ENCODE measurements at places on chromosomes 3 and 15.
A peak's percentile ranks its signal among the peaks of the same experiment; 100 is the strongest.

GRCh38 chr15:88894348-88894818, 961 bp downstream of the HAPLN3 start:
- DNase-seq, result peak; percentile 73

DNA sequence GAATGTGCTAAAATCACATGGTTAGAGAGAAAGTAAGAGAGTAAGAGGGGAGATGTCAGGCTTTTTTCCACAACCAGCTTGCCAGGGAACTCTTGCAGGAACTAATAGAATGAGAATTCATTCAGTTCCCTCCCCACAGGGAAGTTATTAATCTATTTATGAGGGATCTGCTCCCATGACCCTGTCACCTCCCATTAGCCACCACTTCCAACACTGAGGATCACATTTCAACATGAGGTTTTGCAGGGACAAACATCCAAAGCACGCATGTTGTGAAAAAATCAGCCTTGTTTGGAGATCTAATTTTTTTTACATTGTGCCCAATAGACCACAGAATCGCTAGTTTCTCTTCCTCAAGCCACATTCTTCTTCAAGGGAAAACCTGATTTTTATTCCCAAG, 904.0 kb downstream of the TBL1XR1 start:
- no peak for DNase-seq

GRCh38 chr15:81003097-81003350, 2.3 kb downstream of the TLNRD1 start:
- no peak for DNase-seq

DNA sequence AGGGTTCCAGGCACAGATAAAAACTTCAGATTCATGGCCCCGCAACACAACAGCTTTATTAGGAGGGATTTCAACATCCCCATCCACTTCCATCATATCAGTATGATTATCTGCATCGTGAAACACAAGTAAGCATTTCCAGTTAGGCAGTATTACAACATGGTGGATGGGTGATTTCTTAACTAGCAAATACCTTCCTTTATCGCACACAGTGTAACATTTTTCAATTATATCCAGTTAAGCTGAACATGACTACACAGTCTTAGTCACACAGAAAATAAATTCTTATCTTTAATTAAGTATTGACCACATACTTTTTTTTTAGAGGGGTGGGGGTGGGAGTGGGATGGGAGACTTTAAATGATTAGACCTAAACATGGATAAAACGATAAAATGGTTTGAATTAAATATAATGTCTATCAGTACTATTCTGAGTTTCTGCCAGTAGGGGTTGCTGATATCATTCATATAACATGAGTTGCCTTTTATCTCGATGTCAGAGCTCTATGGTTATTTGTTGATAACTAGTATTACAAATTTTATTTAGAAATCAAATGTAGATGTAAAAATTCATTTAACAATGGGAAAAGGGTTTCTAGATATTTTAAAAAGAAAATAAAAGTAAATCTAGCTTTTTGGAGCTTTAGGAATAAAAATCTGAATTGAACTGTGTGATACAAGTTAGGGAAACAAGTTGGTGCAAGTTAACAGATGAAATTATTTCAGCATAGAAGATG, 146.6 kb downstream of the TBL1XR1 start:
- no peak for DNase-seq

- no peak for DNase-seq
Measured at GRCh38 chr15:30997270-30997669, 5.8 kb upstream of the MTMR10 start.

- DNase-seq, result no peak
Measured at GRCh38 chr3:170632780-170633179, 46.9 kb upstream of the SLC7A14 start.

- DNase-seq, result no peak
Measured at GRCh38 chr3:184751204-184752040, 39.6 kb upstream of the MAGEF1 start.

DNA sequence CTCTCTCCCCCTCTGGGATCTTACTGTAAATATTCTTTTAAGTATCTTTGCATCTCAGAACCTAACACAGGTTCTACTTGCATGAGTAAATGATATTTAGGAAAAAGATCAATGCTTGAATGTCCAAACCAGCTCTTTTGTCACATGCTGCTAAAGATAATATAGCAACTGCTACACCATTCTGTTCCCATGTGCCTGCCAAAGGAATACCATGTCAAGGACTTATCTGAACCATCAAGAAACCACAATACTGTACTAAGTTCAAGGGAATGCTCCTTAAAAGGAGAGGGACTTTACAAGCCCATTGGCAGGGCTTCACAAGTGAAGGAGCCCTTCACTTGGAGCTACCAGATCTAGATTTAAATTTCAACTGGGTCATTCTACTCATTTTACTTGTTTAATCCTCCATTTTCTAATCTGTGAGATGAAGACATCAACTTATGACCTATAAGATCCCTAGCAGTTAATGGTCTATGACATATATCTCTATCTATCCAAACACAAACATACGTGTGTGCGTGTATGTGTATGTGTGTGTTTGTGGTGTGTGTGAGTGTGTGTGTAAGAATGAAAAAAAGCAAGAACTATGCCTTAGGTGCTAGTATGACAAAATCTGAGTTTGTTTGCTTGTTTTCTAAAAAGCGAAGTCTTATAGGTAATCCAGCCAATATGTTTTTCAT, 13.0 kb upstream of the SEC62 start:
- DNase-seq, result no peak

DNA sequence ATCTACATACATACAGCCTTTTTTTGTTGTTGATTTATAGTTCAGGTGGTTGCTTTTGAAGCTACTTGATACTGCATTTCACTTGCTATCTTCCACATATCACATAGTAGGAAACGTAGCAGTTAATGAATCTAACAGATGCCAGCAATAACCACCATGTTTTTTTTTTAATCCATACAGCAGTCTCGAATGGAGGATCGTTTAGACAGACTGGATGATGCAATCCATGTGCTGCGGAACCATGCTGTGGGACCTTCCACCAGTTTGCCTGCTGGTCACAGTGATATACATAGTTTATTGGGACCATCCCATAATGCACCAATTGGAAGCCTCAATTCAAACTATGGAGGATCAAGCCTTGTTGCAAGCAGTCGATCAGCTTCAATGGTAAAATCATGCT, 123.2 kb upstream of the CGNL1 start:
- no peak for DNase-seq

DNA sequence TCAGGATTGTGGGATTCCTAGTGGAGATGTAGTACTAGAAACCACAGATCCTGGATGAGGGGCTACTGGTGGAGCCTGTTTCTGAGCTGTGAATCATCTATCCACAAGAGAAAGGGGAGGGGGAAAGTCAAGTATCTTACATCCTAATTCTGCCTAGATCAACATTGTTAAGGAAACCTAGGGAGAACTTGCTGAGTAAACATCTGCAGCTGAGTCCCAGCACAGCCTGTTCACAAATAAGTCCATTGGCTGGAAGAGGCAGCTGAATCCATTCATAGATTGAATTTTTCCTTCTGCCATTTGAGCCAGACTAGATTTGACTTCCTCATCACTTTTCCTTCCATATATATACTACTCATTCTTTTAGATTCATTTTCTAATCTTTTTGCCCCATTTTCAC, 460.5 kb downstream of the TUSC7 start:
- DNase-seq, result no peak

- DNase-seq, result peak; percentile 33
Measured at GRCh38 chr15:67883234-67883773, 43.5 kb upstream of the RNU6-1 start.

GRCh38 chr3:118102737-118103136, 931.9 kb downstream of the IGSF11 start:
- no peak for DNase-seq

- DNase-seq, result no peak
Measured at GRCh38 chr15:51328926-51329325, 9.5 kb downstream of the CYP19A1 start.

- DNase-seq, result no peak
Measured at GRCh38 chr3:190012314-190012782, 108.3 kb downstream of the P3H2 start.

DNA sequence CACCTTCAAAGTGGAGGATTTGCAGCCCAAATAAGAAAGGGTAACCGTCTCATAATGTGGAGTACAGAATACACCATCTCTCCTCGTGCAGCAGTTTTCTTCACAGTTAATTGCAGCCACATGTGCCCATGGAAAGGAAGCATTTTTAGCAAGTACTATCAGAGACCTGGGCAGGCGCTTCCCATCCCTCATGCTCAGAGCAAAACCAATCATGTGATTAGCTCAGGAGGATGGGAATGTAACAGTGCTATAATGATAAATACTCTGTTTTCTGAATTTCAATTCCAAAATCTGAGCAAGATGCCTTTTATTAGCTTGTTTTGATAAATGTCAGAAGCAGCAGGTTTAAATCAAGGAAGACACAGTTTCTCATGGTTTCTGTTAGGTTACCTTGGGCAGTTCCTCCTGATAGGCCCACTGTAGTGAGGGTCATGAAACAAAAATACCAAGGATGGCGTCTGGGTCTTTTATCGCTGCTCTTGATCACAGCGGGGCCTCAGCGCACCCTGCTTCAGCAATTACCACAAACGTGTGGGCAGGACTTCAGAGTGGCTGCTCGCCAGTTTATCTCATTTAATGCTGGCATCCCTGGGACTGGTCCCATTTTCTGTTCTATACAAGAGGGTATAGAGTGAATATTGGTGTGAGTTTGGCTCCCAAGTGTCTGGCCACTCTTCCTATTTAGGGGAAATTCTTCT, 92.6 kb upstream of the VGLL4 start:
- no peak for DNase-seq

- no peak for DNase-seq
Measured at GRCh38 chr3:182861348-182861747, 68.0 kb downstream of the ATP11B start.

GRCh38 chr15:74651242-74651741, 35.7 kb downstream of the CLK3 start:
- DNase-seq, result no peak

GRCh38 chr3:116306720-116307119, 138.6 kb downstream of the LSAMP start:
- DNase-seq, result no peak

DNA sequence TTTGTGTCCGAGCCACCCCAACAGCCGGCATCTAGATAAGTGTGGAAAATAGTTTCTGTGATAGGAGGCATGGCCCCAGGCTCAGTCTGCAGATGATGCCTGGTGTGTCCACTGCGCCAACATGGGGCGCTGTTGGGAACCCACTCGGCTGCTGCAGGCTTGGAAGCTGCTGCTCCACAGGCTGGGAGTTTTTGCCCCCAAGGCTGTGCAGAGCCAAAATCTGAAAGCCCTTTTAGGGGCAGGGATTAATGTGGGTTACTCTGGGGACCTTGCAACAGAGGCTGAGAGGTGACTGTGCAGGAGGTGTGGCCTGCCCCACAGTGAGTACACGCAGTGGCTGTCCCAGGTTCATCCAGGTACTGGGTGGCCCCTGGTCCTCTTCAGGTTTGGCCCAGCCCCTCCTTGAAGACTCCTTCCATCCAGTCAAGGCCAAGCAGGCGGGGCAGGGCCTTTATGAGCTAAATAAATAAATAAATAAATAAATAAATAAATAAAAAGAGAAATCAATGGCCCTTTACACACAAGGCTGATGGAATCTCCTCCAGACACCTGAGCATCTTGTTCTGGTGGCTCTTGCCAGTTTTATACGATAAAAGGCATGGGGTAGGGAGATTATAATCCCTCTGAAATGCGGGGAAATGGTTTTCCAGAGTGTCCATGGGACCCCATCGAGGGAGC, 73.8 kb downstream of the AAGAB start:
- DNase-seq, result no peak

DNA sequence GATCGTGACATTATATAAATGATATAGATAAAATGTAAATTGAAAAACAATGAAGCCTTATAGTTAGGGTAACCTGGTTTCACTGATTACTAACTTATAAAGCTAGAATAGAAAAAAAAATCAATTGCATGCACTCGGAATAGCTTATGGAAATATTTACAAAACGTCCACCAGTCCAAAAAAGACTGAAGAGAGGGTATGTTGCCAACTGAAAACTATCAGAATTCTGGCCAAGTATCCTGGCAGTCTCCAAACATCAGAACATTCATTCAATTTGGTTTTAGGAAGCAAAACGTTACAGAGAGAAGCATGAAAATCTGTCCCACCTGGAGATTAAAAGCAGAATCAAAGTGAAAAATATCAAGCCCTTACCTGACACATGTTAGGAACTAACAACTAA, 892.4 kb downstream of the ROBO1 start:
- no peak for DNase-seq

GRCh38 chr15:77455696-77456321, 35.1 kb downstream of the HMG20A start:
- no peak for DNase-seq

DNA sequence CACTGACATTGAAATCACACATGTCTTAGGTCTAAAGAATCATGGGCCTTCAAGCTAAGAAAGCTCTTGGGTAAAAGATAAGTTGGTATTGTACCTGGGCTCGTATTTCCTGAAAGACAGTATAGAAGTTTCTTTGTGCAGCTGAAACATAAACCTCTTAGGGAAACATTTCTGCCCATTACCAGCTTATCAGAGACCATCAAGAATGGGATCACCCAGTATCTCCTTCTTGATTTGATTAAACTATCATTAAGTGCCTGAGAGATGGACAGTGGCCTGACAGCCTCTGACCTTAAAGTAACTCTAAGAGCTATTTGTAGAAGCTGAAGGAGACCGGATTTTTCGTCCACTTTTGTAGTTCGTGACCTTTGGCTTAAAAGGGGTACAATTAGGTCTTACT, 265.3 kb downstream of the ERC2 start:
- no peak for DNase-seq

DNA sequence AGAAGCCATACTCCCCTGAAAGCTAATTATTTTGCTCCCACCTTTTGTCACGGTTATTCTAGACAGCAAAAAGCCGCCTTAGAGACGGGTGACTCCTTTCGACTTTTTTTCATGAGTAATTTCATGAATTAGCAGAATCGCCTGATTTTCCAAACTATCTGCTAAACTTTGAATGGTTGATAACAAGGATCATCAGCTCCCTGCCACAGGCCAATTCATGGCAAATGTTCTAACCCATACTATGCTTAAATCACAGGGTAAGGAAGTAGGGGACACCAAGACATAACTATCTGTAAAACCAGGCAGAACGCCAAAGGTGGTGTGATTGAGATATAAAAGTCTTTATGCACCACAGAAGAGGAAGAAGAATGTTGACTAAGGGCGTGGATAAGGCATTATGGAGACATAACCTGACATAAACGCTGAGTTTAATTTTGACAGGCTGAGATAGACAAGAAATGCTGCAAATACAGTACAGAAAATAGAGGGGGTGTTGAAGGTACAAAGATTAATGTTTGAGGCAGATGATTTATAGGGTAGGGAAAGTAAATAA, 891 bp upstream of the DMXL2 start:
- DNase-seq, result no peak

GRCh38 chr3:14455571-14456317, 53.3 kb downstream of the SLC6A6 start:
- DNase-seq, result no peak
